Pancreas (tissue), 10 donors: ENCODE measurements at places on chromosomes 3 and 15.
A peak's percentile ranks its signal among the peaks of the same experiment; 100 is the strongest.

DNA sequence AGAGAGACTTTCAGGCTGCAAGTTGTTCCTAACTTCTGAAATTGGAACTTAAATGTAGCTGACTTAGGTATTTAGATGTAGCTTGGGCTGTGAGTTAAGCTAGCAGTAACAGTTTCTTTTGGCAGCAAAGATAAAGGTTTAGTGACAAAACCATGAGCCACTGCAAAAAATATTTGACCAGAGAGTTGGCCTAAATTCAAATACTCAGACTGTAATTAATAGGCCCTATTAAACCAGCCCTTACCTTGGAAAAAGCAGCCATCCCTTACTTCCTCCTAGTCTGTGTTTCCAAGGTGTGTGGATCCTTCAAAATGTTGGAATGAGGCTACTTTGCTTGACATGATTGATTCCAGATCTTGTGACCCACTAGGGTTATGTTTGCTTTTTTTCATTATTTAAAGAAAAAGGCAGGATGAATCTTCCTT is 8.2 kb downstream of the TPM1 start:
- no peaks in the 10 kb centered on the region for H3K27me3 ChIP-seq
- H3K27ac ChIP-seq: peak overlapping the region; percentile 23
- H3K4me1 ChIP-seq: peaks cover 43% of the 10 kb centered on the region
- no peaks in the 10 kb centered on the region for H3K36me3 ChIP-seq
- DNase-seq: no peak

- peak overlapping the region; percentile 62 for H3K27ac ChIP-seq
- DNase-seq: no peak
- H3K36me3 ChIP-seq: no peaks in the 10 kb centered on the region
These were observed 51.8 kb upstream of the SSR3 start for GRCh38 chr3:156606729-156607128.

- H3K4me3 ChIP-seq: no peak overlapping the region
- DNase-seq: no peak
- H3K27me3 ChIP-seq: no peaks in the 10 kb centered on the region
- no peak overlapping the region for H3K27ac ChIP-seq
These were observed 9.9 kb downstream of the TLE3 start for GRCh38 chr15:70087708-70088352.

DNA sequence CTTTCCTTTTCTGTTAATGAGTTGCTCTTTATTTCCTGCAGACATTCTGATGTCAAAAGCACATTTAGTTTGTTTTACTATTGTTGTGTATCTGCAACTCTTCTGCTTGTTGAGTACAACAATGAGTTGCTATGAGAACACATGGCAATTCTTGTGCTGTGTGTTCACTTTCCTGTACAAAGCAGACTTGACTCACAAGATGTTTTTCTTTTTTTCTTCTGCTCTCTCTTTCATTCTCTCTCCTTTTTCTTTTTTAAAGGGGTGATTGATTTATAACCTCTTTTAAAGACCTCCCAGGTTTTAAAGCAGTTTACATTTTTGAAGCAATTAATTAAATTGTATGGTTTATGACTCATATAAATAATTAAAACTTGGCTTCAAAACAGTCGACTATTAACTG is 31.6 kb upstream of the ABHD10 start:
- no peak for DNase-seq
- H3K36me3 ChIP-seq: peaks cover 13% of the 10 kb centered on the region
- no peak overlapping the region for H3K27ac ChIP-seq
- no peaks in the 10 kb centered on the region for H3K4me1 ChIP-seq
- no peak overlapping the region for H3K4me3 ChIP-seq
- H3K27me3 ChIP-seq: no peaks in the 10 kb centered on the region

DNA sequence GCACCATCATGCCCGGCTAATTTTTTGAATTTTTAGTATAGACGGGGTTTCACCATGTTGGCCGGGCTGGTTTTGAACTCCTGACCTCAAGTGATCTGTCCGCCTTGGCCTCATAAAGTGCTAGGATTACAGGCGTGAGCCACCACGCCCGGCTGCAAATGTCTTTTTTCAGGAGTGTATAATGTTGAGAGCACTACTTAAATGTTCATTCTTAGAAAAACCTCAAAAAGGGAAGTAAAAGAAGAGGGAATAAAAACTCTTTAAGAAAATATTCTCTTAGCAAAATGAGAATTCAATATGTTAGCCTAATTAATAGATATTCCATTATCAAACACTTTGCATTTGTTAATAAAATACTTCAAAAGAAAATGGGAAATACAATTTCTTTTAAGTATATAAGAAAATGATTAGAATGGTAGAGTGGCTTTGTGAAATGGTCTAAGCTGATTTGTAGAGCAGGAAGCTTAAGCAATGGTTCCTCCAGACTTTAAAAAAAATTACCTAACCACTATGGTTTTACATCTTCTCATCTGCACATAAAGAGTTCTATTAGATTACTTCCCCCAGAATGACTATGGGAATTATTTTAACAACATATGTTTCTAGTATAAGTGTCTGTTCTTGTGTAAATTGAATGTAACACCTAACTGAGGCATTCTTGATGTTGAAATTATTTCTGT is 226.7 kb upstream of the ALCAM start:
- no peak for DNase-seq
- H3K27ac ChIP-seq: no peak overlapping the region
- no peaks in the 10 kb centered on the region for H3K27me3 ChIP-seq
- no peaks in the 10 kb centered on the region for H3K36me3 ChIP-seq

- H3K27ac ChIP-seq: no peak overlapping the region
- peaks cover 4% of the 10 kb centered on the region for H3K4me1 ChIP-seq
- H3K4me3 ChIP-seq: no peak overlapping the region
- no peak for DNase-seq
- no peaks in the 10 kb centered on the region for H3K36me3 ChIP-seq
- H3K27me3 ChIP-seq: no peaks in the 10 kb centered on the region
These were observed 123.1 kb upstream of the UMPS start for GRCh38 chr3:124607163-124607562.

DNA sequence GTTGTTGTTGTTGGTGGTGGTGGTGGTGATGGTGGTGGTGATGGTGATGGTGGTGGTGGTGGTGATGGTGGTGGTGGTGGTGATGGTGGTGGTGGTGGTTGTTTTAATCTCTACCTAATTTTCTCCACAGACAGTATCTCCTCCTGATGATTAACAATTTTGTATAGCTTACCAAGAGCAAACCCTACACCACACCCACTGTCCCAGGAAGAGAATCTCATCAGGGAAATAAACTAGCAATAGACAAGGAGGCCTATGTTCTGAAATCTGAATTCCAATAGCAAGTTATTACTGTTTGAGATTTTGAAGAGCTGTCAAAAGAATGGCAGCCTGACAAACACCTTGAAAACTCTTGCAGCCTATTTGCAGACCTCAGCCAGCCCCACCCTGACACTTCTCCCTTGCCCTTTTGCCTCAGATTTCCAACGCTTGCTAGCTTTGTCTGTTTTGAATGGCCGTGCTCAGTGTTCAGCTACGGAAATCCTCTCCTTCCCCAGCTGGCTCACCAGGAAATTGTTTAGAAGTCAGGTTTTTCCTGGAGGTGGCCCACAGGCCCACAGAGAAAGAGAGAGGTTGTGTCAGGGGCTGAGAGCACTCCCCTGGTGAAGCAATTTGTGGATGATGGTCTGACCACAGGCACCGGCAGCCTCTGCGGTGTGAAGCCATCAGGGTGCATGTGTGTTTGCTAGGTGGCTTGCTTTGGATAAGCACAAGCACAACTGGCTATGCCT is 101.6 kb downstream of the MAGI1 start:
- H3K27me3 ChIP-seq: no peaks in the 10 kb centered on the region
- H3K4me3 ChIP-seq: no peak overlapping the region
- DNase-seq: no peak
- H3K4me1 ChIP-seq: peaks cover 16% of the 10 kb centered on the region

DNA sequence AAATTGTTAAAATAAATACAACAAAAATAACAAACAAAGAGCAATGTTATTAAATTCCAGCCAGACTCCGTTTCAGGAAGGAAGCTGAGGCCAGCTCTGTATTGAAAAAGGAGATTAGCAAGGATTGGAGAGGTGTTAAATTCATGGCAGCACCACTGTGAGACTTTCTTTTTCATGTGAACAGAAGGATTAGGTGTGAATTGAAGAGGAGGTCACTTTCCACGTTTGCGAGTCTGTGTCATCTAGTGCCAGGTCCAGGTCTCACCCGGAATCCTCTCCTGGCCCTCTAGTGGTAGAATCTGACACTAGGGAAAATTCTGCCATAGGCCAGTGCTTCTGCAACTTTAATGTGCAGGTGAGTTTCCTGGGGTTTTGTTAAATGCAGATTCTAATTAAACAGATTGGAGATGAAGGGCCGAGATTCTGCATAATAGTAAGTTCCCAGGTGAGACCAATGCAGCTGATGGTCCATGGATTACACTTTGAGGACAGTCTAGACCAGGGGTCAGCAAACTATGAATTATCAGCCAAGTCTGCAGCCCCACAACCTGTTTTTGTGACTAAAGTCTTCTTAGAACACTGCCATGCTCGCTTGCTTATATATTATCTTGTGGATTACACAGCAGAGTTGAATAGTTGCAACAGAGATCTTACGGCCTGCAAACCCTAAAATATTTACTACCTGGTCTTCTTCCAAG is 9.2 kb upstream of the SLC6A1 start:
- H3K36me3 ChIP-seq: no peaks in the 10 kb centered on the region
- no peak overlapping the region for H3K4me3 ChIP-seq
- DNase-seq: no peak
- peak overlapping the region; percentile 32 for H3K27ac ChIP-seq

DNA sequence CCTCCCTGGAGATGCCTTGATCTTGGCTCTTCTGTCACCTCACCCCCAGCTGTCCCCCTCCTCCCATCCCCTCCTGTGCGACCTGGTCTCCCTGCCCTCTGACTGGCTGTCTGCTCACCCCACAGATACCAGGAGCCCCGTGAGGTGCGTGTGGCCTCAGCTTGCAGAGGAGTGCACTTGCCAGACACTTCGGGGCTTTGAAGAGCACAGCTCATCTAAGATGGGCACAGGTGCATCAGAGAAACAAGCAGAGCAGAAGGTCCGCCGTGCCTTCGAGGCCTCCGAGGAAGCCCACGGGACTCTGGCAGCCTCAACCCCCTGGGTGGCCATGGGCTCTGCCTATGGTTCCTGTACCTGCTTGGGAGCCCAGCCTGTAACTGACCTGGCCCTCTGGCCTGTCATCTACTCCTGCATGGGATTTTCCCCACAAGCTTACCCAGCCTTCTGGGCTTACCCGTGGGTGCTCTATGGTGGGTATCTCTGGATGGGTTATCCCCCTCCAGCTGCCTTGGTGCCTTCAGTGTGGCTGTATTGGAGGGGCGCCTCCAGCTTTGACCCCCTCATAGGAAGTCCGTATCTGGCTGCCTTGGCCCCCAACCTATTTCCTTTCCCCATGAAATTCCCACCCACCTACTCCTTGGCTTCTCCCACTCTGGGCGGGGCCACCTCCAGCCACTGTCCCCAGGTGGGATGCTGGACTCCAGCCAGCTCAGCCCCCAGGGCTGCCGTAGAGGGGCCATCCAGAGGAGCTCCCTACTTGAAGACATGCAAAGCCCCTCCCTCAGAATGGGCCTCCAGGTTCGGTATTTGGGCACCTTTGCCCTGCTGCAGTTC is 3.8 kb downstream of the PRR23E start:
- no peak overlapping the region for H3K27ac ChIP-seq
- H3K36me3 ChIP-seq: no peaks in the 10 kb centered on the region
- no peak overlapping the region for H3K4me3 ChIP-seq
- DNase-seq: peak; percentile 54
- H3K4me1 ChIP-seq: no peaks in the 10 kb centered on the region
- no peaks in the 10 kb centered on the region for H3K27me3 ChIP-seq

- no peak overlapping the region for H3K4me3 ChIP-seq
- no peaks in the 10 kb centered on the region for H3K36me3 ChIP-seq
- no peak for DNase-seq
- no peaks in the 10 kb centered on the region for H3K4me1 ChIP-seq
- H3K27me3 ChIP-seq: no peaks in the 10 kb centered on the region
- no peak overlapping the region for H3K27ac ChIP-seq
These were observed 77.9 kb upstream of the ARHGEF3 start for GRCh38 chr3:56879436-56880215.

- no peaks in the 10 kb centered on the region for H3K36me3 ChIP-seq
- H3K4me1 ChIP-seq: no peaks in the 10 kb centered on the region
- no peak overlapping the region for H3K4me3 ChIP-seq
- H3K27me3 ChIP-seq: no peaks in the 10 kb centered on the region
These were observed 356.3 kb upstream of the PROK2 start for GRCh38 chr3:72141264-72141663.

GRCh38 chr3:38354588-38355330 is 8.2 kb downstream of the XYLB start:
- H3K4me1 ChIP-seq: peaks cover 3% of the 10 kb centered on the region
- no peaks in the 10 kb centered on the region for H3K27me3 ChIP-seq
- DNase-seq: no peak
- H3K36me3 ChIP-seq: no peaks in the 10 kb centered on the region
- H3K4me3 ChIP-seq: no peak overlapping the region

GRCh38 chr15:39573287-39573686 is 7.6 kb upstream of the THBS1 start:
- no peak overlapping the region for H3K27ac ChIP-seq
- H3K4me1 ChIP-seq: no peaks in the 10 kb centered on the region
- no peaks in the 10 kb centered on the region for H3K27me3 ChIP-seq
- DNase-seq: no peak

- no peaks in the 10 kb centered on the region for H3K4me1 ChIP-seq
- no peak overlapping the region for H3K4me3 ChIP-seq
- no peak for DNase-seq
- no peaks in the 10 kb centered on the region for H3K36me3 ChIP-seq
- no peaks in the 10 kb centered on the region for H3K27me3 ChIP-seq
These were observed 30.4 kb downstream of the TRIM71 start for GRCh38 chr3:32848215-32848614.

GRCh38 chr15:82263350-82263749 is 732 bp downstream of the SAXO2 start:
- H3K4me1 ChIP-seq: peaks cover 9% of the 10 kb centered on the region
- H3K27me3 ChIP-seq: no peaks in the 10 kb centered on the region
- H3K27ac ChIP-seq: peak overlapping the region; percentile 70
- no peak overlapping the region for H3K4me3 ChIP-seq
- DNase-seq: peak; percentile 11

GRCh38 chr3:2856138-2857133 is 253.7 kb downstream of the IL5RA start:
- DNase-seq: no peak
- H3K4me3 ChIP-seq: no peak overlapping the region
- no peaks in the 10 kb centered on the region for H3K4me1 ChIP-seq

GRCh38 chr3:129974564-129974832 is at the start of gene TRH:
Gene TRH (plus strand): TSS chr3:129974720. CDS start chr3:129975817, 1,097 bp downstream.
- peak within 1 kb of the TSS; percentile 28 for H3K4me3 ChIP-seq
- H3K27me3 ChIP-seq: no peaks in the 10 kb centered on the region
- no peak for DNase-seq
- H3K36me3 ChIP-seq: no peaks in the 10 kb centered on the region
- peaks cover 11% of the 10 kb centered on the region for H3K4me1 ChIP-seq
- H3K27ac ChIP-seq: no peak within 1 kb of the TSS
